ENCODE measurements at places on chromosomes 4 and X.

DNA sequence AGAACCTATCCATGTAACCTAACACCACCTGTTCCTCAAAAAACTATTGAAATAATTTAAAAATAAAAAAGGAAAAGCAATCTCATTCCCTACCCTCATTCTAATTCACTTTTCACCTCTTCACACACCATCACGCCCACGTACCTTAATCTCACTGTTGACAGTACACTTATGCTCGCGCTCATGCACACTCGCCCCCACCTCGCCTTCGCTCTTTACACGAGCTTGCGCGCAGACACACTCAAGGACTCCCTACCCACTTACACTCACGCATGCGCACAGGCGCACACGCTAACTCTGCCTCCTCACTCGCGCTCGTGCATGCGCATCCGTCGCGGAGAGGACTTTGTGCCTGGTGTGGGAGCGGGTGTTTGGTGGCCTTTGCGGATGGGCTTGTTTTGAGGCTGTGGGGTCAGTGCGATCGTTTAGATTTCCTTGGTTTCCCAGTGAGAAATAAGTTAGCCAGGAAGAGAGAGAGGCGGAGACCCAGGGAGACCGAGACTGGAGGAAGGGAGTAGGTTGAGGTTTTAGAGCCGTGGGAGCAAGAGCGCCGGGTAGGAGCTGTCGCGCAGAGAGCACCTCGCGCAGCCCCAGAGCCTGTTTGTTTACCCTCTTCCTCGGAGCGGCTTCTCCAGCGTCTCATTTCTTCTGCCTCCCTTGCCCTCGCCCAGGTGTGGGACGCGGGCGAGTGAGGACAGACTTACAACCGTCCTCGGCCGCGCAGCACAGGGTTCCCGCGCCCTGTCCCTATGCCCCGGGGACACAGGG lies 8.1 kb upstream of the GSX2 start:
- DNase-seq, result peak; percentile 54

DNA sequence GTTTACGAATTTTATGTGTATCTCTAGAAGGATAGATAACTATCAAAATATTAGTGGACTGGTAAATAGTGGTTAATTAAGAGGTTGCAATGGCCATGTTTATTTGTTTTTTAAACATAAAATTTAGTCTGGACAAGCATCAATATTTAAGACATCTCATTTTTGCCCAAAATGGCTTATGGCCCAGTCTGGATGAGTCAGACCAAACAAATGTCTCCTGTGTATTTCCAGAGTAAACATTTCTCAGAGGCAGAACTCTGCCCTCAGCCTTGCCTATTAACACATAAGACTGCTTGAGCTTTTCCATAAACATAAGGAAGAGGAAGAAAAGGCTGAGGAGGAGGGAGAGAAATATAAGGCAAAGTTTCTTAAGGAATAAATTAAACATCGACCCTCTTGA lies 277.1 kb upstream of the DIAPH2 start:
- no peak for DNase-seq

DNA sequence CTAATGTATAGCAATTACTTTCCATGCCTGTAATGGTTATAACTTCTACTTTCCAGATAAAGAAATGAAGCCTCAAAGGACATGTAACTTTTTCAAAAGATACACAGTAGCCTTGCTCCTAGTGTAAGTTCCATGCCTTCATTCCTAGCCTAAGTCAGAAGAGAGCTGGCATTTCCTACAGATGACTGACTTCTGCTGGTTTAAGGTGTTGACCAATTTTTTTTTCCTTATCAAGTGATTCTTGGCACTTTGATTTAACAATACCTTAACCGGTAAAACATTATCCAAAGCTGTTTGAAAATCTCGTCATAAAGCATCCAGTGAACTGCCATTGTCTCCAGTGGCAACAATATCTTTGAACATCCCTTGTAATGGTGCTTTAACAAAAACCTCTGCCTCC lies 145.1 kb upstream of the VCX3A start:
- no peak for DNase-seq

- no peak for DNase-seq
These were observed 43.5 kb downstream of the SRPX2 start for GRCh38 chrX:100687546-100687945.

DNA sequence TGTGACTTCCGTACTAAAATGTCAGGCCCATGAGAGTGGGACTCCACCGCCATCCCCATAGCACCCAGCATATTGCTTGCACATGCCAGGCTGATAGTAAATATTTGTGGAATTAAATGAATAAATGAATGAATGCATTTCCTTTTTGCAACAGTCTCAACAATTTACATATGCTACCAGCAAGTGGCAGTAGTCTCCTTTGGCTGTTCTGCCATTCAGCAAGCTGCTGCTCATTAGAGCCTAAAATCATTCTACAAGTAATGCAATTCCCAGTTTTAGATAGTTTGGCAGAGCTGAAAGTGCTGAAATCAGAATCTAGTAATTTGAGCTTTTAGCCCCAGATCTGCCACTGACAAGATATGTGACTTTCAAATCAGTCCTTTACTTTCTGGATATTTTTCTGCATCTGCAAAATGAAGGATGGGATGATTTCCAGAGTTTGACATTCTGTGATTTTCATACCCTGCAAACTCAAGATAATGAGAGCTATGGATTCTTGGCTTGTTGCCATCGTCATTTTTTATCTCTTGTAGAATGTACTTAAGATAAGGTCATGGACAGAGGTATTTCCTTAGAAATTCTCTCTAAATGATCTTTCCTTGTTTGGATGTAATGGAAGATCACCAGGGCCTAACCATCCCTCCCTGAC lies 35.7 kb upstream of the INTS6L start:
- peak; percentile 46 for DNase-seq

GRCh38 chr4:10605746-10606482 lies 78.7 kb downstream of the CLNK start:
- DNase-seq, result no peak

DNA sequence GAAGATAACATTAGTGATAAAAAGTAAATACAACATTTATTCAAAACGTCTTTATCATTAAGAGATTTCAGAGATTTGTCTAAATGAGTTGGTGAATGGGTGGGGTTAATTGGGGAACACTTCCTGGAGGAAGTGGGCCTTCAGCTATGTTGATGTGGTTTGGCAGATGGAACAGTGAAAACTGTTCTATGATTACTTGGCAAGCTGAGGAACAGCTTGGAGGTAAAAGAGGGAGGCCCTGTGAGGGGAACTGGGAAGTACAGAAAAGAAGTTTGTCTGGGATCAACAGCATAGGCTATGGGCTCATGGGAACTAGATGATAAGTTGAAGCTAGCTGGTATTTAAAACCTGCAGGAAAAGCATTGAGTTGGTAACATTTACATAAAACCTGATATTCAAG lies 26.0 kb downstream of the OCRL start:
- no peak for DNase-seq

DNA sequence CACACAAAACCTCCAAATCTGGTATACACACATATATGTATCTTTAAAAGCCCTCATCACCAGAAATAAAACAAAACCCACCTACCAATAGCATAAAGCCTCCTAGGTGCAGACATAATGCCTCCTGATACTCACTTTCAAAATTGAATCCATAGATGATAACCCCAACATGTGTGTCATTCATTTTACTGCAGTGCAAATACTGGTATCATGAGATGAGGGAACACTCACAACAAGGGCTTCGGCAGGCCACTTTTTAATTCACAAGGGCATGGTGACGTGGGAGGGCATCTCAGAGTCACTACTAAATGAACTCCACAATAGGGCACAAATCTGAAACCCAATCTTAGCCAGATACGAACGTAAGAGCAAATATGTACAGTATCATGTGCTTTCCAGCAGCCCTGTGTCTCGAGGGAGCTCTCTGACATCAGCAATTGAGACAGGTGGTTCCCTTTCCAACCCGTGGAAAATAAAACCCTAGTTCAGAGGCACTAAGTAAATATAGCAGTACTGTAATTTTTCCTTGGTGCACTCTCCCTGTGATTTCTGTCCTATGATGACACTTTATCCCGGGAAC lies 14.1 kb upstream of the PPARGC1A start:
- DNase-seq, result no peak

GRCh38 chr4:80125252-80126177 lies 52.5 kb upstream of the ANTXR2 start:
- DNase-seq, result peak; percentile 7

- DNase-seq, result no peak
These were observed 103.3 kb downstream of the IL15 start for GRCh38 chr4:141739636-141740035.

GRCh38 chr4:53763813-53764597 lies 172.7 kb upstream of the LNX1 start:
- no peak for DNase-seq

DNA sequence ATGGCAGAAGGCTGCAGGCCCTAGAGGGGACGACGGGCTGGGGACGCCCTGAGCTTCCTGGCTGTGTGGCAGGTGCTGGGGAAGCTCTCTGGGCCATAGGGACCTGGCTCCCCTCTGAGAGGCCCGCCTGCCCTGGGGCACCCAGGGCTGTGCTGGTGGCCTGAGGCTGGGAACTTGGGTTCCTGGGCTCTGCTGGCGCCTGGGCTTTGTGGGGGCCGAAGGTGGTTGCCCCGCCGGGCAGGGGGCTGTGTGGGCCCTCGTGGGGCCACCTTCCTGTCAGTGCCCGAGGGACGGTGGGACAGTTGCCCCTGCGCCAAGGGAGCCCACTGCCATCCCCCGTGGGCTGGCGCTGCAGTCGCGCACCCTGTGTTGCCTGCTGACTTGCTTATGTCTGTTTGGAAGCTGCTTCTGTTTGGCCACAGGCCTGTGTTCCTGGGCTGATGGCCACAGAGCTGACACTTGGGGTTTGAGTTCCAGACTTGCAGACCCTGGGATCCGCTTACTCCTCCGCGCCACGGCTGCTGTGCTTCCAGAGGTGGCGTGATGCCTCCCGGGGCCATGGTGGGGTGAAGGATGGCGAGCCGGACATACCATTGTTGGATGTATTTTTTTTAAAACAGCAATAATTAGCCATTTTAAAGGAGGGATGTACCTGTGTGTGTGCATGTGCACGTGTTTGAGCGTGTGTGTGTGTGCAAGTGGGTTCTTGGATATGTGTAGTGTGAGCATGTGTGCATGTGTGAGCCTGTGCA lies 8.5 kb downstream of the NAT8L start:
- DNase-seq, result no peak

GRCh38 chr4:7171191-7171900 lies 21.0 kb upstream of the SORCS2 start:
- DNase-seq, result no peak

- DNase-seq, result peak; percentile 71
These were observed 37.9 kb downstream of the RELL1 start for GRCh38 chr4:37648084-37648817.

DNA sequence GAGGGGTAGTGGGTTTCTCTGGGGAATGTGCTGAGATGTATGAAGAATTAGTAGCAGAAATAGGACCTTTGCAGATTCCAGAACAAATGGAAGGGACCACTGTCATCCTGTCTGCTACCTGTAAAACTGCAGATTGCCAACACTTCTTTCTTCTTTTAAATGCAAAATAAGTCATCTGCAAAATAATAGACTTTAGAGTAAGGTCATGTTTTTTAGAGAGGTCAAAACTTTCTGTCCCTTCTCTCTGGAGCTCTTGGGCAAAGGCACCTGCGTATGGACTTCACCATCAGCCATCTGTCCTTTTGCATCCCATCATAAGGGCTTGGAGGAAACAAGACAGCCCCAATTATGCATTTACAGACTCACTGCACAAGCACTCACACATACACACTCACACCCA lies 121.1 kb upstream of the PPARGC1A start:
- DNase-seq, result no peak

DNA sequence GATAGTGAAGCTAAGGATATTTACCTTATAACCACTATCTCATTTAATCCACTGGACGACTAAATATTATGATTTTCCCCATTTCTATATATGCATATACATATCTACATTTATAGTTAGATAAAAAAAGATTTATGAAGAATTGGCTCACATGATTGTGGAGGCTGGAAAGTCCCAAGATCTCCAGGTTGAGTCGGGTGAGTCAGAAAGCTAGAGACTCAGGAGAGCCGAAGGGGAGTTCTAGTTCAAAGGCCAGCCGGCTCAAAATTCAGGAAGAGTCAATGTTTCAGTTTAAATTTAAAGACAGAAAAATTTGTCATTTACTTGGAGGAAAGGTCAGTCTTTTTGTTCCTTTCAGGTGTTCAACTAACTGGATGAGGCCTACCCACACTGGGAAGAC lies 158.2 kb upstream of the CPEB2 start:
- DNase-seq, result no peak

DNA sequence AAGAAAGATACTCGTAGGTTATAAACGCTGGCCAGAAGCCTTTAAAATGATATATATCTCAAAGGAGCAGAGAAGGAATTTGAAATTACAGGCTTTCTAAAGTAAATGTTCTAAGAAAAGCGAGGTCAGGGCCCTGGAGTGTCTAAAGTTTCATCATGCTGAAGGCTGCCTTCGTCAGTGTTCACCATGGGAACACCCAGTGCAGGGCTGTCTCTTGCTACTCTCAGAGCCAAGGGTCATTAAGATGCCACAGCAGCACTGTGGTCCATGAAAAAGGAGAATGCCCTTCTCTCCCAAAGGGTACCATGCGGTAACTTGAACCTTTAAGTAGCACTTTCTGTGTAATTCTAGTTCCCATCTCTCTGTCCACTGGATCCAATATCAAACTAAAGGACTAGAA lies 174.5 kb upstream of the NWD2 start:
- DNase-seq, result no peak

GRCh38 chr4:19596342-19596741 lies 655.4 kb upstream of the SLIT2 start:
- peak; percentile 0 for DNase-seq

DNA sequence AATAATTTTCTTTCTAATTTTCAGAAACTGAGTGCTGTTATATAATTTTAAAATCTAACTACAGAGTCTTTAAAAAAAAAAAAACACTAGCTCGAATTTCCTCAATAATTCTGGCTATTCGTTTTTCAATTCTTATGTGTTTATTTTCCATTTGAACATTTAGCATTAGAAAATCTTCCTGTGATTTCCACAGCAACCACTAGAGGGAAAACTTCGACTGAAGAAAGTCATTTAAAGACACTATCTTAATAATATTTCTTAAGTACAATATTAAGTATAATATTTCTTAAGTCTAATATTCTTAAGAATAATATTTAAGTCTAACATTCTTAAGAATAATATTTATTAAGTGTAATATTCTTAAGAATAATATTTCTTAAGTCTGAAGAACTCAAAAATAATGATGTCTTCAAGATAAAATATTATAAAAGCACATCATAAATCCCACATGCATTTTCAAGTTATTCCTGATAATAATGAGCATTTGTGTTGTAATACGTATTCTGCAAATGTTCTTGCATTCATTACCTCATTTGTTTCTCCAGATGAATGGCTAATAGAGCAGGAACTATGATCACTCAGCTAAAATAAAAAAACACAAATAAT lies 118.4 kb upstream of the WDR17 start:
- DNase-seq, result no peak

GRCh38 chr4:159190651-159191050 lies 87.8 kb downstream of the RAPGEF2 start:
- DNase-seq, result no peak

DNA sequence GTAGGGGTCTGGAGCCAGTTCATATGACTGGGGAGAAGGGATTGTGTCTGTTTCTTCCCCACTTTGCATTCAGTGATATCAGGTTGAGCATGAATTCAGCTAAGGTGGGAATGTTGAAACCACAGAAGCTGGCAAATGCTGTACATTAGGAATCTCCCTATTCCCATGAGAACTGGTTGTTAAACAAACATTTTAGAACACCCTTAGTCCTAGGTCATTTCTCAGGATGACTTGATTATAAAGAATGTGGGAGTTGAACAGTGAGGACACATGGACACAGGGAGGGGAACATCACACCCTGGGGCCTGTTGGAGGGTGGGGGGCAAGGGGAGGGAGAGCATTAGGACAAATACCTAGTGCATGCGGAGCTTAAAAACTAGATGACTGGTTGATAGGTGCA lies 62.6 kb upstream of the LIMCH1 start:
- DNase-seq, result no peak

GRCh38 chr4:124768596-124769365 lies 56.2 kb upstream of the ANKRD50 start:
- no peak for DNase-seq
